ENCODE measurements at places on chromosomes 1 and 21.

DNA sequence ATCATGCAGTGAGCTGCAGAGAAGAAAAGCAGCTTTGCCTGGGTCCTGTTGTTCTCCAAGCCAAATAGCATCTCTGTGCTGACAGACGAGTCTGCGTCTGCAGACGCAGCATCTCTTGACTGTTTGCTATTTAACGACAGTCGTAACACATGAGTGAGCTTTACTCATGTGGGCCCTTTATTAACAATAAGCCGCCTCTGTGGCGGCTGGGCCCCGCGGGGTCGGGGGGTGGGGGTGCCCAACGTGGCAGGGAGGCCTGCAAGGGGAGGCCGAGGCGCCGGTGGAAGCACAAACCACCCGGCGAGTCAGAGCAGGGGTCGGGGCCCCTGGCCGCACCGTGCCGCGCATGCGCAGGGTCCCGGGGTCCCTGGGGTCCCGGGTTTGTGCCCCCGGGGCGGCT lies 435.1 kb downstream of the KIF26B start:
- no peak overlapping the region for H3K4me3 ChIP-seq
- H3K27ac ChIP-seq: no peak overlapping the region
- no peaks in the 10 kb centered on the region for H3K27me3 ChIP-seq
- H3K4me1 ChIP-seq: no peaks in the 10 kb centered on the region

DNA sequence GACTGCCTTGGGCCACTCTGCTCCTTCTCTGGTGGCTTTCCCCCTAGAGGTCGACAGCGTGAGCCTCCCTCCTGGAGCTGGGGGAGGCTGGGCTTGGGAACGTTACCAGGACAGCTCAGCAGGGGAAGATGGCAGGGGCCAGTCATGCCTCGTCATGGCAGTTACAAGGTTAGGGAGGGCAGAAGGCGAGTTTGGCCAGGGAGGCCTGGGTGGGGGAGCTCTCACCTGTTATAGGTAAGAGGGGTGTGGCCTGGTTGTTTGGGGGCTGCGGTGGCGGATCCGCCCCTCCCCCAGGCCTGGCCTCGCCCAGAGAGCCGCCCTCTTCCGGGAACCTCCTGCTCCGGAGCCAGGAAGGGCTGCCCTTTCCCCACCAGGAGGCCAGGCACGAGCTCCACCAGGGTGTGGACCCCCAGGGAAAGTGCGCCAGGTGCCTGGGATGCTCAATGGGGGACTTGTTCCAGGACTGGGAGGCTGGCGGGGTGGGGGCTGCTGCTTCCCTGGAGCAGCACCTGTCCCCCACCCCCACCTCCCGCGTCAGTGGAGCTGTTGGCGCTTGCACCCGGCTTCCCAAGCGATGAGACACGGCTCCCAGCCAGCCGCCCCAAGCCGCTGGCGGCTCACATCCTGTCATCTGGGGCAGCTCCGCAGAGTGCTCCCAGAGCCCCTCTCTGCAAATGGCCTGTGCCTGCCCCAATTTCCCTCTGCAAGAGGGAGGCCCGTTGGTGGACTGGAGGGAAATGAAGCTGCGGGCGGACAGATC lies 23.6 kb upstream of the PKP1 start:
- DNase-seq: no peak
- no peak overlapping the region for H3K4me3 ChIP-seq
- no peaks in the 10 kb centered on the region for H3K36me3 ChIP-seq

DNA sequence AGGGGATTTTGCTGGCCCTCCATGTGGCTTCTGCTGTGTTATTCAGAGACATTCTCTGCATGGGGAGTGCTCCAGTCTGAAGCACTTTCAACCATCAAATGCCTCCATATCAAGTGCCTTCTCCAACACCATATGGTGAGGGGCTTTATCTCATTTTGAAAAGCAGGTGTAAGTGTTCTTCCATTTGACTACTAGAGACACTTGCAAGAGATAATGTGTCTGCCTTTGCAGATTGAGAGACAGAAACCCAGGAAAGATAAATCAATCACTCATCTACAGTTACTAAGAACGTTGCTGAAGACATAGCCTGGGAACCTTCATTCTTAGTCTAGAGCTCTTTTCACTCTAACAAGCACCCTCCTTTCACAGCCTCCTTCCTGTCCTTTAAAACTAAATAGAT lies 29.5 kb upstream of the REG4 start:
- no peaks in the 10 kb centered on the region for H3K36me3 ChIP-seq
- H3K27me3 ChIP-seq: peaks cover 4% of the 10 kb centered on the region
- no peak overlapping the region for H3K4me3 ChIP-seq
- H3K4me1 ChIP-seq: no peaks in the 10 kb centered on the region

- H3K36me3 ChIP-seq: no peaks in the 10 kb centered on the region
- H3K4me1 ChIP-seq: no peaks in the 10 kb centered on the region
- no peak overlapping the region for H3K27ac ChIP-seq
- no peak overlapping the region for H3K4me3 ChIP-seq
- DNase-seq: no peak
Observed at GRCh38 chr1:196467230-196467925, 140.9 kb downstream of the KCNT2 start.

Measured in activated naive CD8-positive, alpha-beta T cell treated with anti-CD3 and anti-CD28 coated beads, Interleukin-2, amount 50 U/mL, for 24 hours (primary cell).